ENCODE measurements at places on chromosomes 16 and 17. TPM values are rescaled to one million over a fixed set of nuclear protein-coding genes. Genes with fewer than 3 reads are reported as not detected.
A peak's percentile ranks its signal among the peaks of the same experiment; 100 is the strongest.

- peak overlapping the region; percentile 83 for H3K27ac ChIP-seq
- H3K4me1 ChIP-seq = peaks cover 24% of the 10 kb centered on the region
- no peak overlapping the region for H3K4me3 ChIP-seq
- DNase-seq = peak; percentile 92
- no peaks in the 10 kb centered on the region for H3K36me3 ChIP-seq
- H3K27me3 ChIP-seq = no peaks in the 10 kb centered on the region
Observed at GRCh38 chr17:34300652-34301370, 15.3 kb downstream of the CCL11 start.

CDH8 gene
- total RNA-seq = 13.2 TPM

CBFA2T3 gene
- total RNA-seq = 2.2 TPM

DNA sequence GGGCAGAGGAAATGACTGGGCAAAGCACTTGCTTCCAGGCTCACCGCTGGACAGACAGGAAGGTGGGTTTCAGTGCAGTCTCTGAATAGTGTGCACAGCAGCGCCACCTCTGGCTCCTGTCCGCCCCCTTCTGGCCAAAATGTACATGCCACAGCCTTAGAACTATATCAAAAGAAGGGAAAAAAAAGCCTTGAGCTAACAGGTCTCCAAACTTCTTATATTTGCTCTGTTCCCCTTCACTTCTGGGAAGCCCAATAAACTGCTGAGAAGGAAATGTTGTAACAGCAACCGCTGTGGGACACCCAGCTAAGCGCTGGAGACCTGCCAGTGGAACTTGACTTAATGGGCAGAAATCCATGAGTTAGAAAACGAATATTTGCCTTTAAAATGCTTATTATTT is 17.5 kb downstream of the COG7 start:
- peaks cover 22% of the 10 kb centered on the region for H3K36me3 ChIP-seq
- no peaks in the 10 kb centered on the region for H3K27me3 ChIP-seq
- DNase-seq = no peak
- no peak overlapping the region for H3K27ac ChIP-seq
- no peaks in the 10 kb centered on the region for H3K4me1 ChIP-seq
- H3K4me3 ChIP-seq = no peak overlapping the region

DNA sequence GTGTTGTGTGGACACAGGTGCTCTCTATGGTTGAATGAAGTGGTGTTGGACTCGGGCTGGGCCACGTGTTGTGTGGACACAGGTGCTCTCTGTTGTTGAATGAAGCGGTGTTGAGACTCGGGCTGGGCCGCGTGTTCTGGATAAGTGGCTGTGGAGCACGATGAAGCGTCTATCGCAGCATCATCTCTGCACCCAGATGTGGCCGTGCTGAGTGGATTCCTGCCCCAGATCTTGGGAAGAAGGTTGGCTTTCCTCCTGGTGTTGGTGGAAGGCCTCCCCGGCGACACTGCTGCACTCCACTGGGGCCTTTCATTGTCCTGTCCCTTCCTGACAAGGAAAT is 69.1 kb downstream of the RPTOR start:
- DNase-seq = no peak
- no peaks in the 10 kb centered on the region for H3K27me3 ChIP-seq
- no peaks in the 10 kb centered on the region for H3K4me1 ChIP-seq
- no peak overlapping the region for H3K4me3 ChIP-seq
- H3K36me3 ChIP-seq = no peaks in the 10 kb centered on the region

- no peak overlapping the region for H3K27ac ChIP-seq
- no peaks in the 10 kb centered on the region for H3K36me3 ChIP-seq
- H3K27me3 ChIP-seq = no peaks in the 10 kb centered on the region
Observed at GRCh38 chr17:78589885-78590284, 12.7 kb upstream of the DNAH17 start.

GRCh38 chr17:29674281-29674680 is 51.6 kb upstream of the CORO6 start:
- H3K36me3 ChIP-seq = peaks cover 9% of the 10 kb centered on the region
- H3K4me1 ChIP-seq = no peaks in the 10 kb centered on the region
- no peak overlapping the region for H3K4me3 ChIP-seq
- no peaks in the 10 kb centered on the region for H3K27me3 ChIP-seq
- H3K27ac ChIP-seq = no peak overlapping the region

DNA sequence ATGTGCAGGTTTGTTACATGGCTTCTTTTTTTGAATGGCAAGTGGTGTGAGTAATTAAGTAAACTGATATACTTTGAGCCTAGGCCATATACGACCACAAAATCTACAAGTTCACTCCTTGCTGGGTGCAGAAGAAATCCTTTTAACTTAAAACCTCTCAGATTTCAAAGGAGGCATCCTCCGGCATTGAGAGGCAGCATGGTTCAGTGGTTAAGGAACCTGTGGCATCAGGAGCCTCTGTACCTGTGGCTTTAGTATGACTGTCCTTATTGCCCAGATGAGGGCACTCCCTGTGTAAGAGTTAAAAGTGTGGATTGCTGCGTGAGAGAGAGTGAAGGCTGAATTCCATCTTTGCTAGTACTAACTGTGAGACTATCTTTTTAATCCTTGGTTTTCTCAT is 3.3 kb downstream of the NLRP1 start:
- no peak overlapping the region for H3K4me3 ChIP-seq
- H3K36me3 ChIP-seq = no peaks in the 10 kb centered on the region
- no peak overlapping the region for H3K27ac ChIP-seq
- no peaks in the 10 kb centered on the region for H3K27me3 ChIP-seq

DNA sequence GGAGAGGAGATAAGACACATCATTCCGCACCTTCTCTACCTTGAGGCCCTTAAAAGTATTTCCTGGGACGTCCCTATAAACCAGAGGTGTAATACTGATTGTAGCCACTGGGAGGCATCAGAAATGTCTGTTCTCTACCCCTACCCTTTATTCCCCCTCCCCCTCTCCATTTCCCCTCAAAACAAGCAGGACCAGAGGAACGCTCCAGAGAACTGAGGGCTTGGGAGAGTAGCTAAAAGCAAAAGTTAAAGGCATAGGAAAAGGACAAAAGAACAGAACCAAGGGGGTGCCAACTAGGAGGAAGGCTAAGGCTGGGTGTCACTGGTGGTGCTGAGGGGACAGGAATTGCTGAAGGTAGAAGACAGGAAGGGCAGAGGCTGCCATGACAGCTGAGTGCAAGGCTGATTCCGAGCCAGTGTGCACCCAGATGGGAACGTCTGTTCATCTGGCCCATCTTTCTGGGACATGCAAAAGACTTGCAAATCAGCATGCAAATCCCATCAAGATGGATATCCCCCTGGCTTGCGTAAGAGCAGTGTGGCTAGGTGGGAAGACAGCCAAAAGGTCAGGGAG is 6.7 kb downstream of the CAMTA2 start:
- peaks cover 2% of the 10 kb centered on the region for H3K4me1 ChIP-seq
- H3K27me3 ChIP-seq = no peaks in the 10 kb centered on the region
- H3K4me3 ChIP-seq = no peak overlapping the region
- H3K27ac ChIP-seq = no peak overlapping the region

CASKIN2 gene
- 16.9 TPM for total RNA-seq

DNA sequence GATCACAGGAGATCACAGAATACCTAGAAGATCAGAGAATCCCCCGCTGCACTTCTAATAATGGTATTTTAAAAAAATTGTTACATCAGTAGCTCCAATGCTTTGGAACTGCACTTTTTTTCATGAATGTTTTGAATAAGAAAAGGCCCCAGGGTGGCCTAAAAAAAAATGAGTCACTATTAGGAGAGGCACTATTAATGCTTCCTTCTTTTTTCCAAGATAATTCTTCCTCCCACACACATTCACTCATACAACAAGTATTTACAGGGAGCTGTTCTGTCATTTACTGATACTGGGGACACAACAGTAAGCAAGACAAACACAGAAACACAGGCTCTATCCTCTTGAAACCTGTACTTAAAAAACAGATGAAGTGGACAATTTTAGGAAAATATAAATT is 675 bp upstream of the PDZD9 start:
- H3K4me1 ChIP-seq = peaks cover 3% of the 10 kb centered on the region
- H3K4me3 ChIP-seq = no peak overlapping the region
- no peak overlapping the region for H3K27ac ChIP-seq
- peak; percentile 29 for DNase-seq
- H3K27me3 ChIP-seq = peaks cover 3% of the 10 kb centered on the region
- no peaks in the 10 kb centered on the region for H3K36me3 ChIP-seq

DNA sequence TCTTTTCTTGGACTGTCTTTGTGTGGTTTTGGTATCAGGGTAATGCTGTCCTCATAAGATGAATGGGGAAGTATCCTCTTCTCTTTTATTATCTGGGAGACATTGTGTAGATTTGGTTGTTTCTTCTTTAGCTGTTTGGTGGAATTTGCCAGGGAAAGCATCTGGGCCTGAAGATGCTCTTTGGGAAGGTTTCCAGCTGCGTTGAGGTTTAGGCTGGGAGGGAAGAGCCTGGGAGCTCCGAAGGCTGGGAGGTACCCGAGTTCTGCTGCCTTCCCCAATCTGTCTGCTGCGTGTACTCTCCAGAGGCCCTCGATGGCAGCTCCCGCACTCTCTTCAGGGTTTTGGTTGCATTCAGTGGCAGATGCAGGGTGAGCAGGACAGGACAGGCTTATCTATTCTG is 25.6 kb upstream of the CRISPLD2 start:
- H3K4me3 ChIP-seq = no peak overlapping the region
- H3K27ac ChIP-seq = no peak overlapping the region
- DNase-seq = no peak
- peaks cover 8% of the 10 kb centered on the region for H3K4me1 ChIP-seq
- no peaks in the 10 kb centered on the region for H3K27me3 ChIP-seq
- H3K36me3 ChIP-seq = no peaks in the 10 kb centered on the region

Measured in astrocyte (in vitro differentiated cells and primary cell).